Effector CD4-positive, alpha-beta T cell (primary cell): ENCODE measurements at places on chromosomes 7 and 10.

DNA sequence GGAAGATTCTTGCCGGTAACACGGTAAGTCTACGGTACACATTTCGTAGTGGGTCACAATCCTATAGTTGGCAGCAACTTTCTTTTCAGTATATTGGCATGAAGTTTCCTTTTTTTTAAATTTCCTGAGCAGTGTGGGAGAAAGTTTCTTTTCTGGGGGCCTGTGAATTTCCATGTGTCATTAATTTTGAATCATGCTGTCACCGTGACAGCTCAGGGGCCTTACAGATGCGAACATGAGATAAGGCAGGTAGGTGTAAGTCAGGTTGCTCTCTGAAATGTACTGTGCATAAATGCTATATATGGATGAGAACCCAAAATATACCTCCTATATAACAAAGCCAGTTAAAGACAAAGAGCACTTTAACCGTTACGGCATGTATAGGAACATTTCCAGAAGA lies 65.4 kb upstream of the SEM1 start:
- DNase-seq, result no peak

- DNase-seq, result no peak
Observed at GRCh38 chr10:73589563-73590126, 1.5 kb downstream of the USP54 start.

GRCh38 chr10:44829426-44829825 lies 81.7 kb upstream of the TMEM72 start:
- no peak for DNase-seq

DNA sequence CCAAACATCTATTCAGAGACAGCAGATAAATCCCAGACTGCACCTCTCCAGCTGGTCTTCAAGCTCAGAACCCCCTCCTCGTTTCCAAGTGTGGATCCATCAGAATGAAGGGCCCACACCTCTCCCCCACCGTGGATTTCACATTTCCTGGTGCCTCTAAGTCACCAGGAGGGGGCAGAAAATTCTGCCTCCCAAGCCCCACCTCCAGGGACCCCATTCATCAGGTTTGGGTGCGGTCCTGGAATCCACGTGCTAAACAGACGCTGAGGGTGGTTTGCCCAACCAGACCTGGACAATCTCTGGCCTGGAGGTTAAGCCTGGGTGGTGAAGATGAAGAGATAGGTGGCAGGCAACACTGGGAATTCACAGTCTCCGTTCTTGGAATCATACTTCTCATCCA lies 92.4 kb downstream of the WDR11 start:
- no peak for DNase-seq

- DNase-seq, result no peak
Observed at GRCh38 chr7:133510326-133511055, 257.6 kb downstream of the EXOC4 start.

GRCh38 chr10:120770496-120770895 lies 80.7 kb upstream of the WDR11 start:
- DNase-seq, result no peak

- DNase-seq, result no peak
Observed at GRCh38 chr10:61475449-61475873, 22.3 kb upstream of the TMEM26 start.

DNA sequence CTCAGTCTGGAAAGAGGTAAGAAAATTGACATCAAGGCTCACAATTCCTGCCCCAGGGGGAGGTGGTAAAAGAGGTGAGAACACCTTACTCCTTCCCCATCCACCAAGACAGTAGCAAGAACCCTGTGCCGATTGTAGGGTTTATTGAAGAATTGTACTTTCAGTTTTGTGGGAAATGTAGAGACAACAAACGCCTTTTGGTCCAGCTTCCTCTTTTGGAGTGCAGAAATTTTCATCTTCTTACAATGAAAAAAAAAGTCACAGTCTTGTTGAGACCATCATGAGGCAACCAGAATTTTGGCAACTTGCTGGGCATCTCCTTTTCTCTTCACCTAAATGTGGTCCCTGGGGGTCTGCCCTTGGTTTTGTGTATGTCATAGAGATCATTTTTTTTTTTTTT lies 217.7 kb downstream of the TMEM178B start:
- DNase-seq, result no peak

GRCh38 chr7:50092579-50093491 lies at the start of gene ZPBP:
TSS of gene ZPBP (minus strand) at chr7:50093246. CDS start at chr7:50093194, 52 bp downstream.
- peak; percentile 48 for DNase-seq

DNA sequence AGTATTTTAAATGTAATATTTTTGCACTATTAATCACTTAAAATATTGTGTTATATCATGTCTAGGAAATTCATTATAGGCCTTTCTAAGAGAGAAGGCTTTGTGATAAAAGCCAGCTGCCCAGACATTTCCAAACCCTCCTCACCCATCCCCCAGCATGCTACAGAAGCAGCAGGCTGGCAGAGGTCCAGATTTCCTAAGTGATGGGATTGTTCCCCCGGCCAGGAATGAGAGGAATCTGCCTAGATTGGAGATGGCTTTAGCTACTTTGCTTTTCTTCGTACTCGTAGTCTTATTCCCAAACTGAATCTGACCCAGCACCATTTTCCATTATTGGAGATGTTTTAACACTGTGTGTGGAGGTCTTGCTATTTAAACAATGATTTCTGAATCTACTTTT lies 29.4 kb downstream of the CDK14 start:
- DNase-seq, result no peak

DNA sequence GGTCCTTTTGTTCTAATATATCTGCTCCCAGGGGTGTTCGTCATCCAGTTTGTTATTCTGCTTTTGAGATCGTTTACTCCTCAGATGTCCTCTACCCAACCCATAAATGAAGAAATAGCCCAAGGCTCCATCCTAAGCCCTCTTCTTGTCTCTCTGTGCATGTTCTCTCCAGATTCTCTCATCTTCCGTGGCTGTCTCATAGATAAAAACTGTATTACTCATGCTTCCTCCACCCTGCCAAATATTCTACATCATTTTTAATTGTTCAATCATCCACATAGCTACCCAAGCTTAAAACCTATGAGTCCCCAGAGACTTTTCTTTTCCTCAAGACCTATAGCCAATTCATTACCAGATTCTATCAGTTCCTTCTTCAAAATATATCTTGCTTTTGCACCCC lies 44.9 kb downstream of the CAV1 start:
- DNase-seq, result no peak

DNA sequence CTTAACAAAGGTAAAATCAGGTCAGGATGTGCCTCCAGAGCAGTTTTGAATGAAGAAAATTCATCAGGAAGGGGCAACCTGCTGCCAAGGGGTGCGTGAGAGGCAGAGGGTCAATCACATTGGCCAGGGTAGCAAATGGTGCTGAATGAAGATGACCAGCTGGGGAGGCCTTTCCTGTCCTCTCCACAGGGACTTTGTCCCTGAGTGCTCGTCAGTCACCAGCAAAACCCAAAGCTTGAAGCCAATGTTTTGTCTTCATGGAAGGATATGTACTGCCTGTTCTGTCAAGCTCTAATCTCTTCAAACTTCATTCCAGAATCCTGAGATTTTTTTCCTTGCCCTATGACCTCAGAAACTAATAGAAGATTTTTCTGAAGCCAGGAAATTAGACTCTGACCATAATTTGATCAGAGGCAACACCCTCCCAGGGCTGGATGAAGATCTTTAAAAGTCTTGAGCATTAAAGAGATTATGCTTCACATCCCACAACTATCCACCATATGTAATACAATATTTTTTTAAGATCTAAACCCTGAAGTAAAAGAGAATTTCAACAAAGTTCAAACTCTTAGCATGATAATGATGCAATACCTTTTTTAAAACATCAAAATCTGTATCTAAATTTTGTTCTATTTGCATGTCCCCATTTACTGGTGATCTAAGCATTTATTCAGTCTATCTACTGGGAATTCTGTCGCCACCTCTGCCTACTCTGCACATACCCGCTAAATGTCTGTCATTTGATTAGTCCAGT lies 243.0 kb downstream of the SNX13 start:
- no peak for DNase-seq

DNA sequence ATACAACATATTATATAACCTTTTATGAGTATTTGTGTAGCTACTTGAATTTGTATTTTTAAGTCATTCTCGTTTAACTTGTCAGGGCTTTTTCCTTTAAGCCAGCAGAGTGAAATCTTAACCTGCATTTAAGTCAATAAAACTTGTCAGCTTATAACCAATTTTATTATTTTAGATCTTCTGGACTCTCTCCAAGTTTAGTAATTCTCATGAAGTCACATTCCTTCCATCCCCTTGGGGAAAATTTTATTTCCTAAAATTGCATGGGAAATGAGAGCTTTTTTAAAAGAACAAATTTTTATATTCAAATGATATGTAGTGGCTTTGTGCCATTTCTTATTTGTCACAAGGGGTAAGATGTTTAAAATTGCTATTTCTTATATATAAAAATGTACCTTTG lies 74.0 kb downstream of the SEPTIN7 start:
- no peak for DNase-seq

GRCh38 chr10:117078168-117078837 lies 59.8 kb downstream of the VAX1 start:
- no peak for DNase-seq

DNA sequence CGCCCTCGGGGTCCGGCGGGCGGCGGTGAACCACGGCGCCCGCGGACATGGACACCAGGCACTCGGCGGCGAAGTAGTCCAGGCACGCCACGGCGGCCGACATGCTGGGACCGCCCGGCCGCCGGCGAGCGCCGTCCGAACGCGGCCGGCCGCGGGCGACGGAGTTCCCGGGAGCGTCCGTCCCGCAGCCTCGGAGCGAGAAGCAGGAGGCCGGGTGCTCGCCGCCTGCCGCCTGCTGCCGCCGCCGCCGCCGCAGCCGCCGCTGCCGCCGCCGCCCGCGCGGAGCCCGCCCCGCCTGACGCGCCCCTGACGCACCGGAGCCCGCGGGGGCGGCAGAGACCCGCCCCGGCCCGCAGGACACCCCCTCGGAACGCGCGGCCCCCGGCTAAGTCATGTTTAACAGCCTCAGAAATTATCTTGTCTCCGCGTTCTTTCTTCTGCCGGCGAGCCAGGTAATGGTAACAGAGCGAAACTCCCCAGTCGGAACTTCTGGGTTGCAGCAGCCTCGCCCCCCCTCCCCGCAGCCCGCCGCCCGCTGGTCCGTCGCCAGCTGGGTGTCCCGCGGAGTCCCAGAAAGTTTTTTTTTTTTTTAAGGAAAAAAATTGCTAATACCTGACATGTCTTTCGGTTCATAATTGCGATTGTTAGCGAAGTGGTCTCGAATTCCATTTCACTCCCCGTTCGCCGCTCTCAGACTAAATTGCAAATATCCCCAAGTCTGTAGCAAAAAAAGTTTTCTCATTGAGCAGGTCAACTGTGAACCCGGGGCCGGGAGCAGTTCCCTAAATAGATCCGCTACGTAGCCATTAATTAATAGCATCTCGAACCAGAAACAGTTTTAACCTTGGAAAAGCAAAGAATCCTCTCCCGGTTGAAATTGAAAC lies at the start of gene KLF14:
Gene KLF14, minus strand, starts transcription at position 277 of the 884 bp plus-strand sequence. Its CDS starts 174 bp downstream, at position 103.
- DNase-seq, result no peak

- DNase-seq, result no peak
Observed at GRCh38 chr7:111092406-111093236, 1.7 kb downstream of the LRRN3 start.

DNA sequence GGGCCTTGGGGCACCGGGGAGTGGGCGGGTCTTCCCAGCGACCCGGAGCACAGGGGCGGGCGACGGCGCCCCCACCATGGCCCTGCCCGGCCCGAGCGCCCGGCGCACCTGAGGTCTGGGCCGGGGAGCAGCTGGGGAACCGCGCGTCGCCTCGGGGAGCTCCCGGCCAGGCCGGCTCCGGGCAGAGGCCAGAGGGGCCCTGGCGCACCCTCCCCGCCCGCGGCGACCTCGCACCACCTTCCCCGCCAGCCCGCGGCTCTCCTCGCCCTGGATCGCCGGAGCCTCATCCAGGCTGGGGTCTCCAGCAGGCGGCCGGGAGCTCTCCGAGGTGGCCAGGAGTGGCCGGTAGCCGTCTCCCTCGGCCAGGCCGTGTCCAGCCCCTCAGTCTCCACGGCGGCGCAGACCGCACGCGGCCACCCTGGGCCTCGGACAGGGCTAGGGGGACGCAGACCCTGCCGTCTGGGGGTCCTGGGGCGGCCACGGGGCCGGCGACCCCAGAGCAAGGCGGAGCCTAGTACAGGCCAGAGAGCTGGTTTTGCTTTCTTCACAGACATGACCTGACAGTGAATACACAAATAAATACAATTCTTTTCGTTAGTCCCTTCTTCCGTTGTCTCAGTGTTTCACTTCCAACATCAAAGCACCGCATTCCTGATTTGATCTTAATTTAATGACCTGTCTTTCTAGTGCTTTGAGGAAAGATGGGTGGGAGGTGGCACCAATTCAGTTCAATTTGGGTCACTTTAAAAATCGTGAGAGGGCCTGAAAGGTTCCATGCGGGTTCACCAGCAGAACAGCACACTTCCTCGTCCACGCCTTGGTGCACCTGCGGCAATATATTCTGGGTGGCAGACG lies 356.9 kb downstream of the DNAJB6 start:
- no peak for DNase-seq

- no peak for DNase-seq
Observed at GRCh38 chr7:94630855-94631254, 25.1 kb downstream of the SGCE start.

GRCh38 chr7:94031865-94032264 lies 27.7 kb upstream of the BET1 start:
- no peak for DNase-seq

DNA sequence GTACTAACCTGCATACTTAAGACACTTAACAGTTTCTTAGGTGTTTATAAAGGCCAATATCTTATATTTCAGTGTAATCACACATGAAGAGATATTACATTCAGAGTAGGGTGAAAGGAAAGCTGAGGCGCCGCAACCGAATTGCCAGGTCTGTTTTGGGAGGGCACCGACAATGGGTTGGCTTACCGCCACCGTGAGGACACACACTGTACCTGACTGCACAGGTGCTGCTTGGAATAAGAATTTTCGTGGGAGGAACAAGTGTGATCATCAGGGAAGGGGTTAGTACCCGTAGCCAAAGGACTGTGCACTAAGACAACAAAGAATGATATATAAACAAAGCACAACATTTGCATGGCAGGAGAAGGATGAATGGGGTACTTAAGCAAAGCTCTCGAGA lies 591.8 kb downstream of the SUGCT start:
- DNase-seq, result no peak

DNA sequence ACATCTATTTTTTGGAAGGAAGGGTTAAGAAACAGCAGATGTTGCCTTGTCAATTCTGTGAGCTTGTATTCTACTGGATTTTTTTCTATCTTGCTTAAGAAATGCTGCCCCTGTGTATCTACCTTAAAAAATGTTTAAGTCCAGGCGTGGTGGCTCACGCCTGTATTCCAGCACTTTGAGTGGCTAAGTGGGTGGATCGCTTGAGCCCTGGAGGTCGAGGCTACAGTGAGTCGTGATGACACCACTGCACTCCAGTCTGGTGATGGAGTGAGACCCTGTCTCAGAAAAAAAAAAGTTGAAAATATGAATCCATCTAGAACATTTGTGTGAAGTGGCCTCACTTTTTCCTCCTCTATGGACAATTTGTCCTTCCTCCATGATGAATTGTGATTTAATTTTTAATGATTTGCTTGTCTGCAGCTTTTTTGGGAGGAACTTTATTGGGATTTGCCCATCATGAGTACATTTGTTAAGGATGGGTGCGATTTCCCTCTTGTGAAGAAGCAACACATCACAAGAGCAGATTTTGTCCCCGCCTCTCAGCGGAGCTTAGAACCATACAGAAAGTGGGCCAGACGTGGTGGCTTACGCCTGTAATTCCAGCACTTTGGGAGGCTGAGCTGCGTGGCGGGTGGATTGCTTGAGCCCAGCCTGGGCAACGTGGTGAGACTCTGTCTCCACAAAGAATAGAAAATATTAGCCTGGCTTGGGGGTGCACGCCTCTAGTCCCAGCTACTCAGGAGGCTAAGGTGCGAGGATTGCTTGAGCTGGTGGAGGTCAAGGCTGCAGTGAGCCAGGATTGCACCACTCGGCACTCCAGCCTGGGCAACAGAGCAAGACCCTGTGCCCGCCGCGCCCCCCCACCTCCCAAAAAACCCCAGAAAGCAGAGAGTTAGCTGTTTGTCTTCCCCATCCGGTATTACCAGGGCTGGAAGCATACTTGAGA lies 57.7 kb downstream of the DNAJB6 start:
- DNase-seq, result no peak
